ENCODE measurements at places on chromosomes 4 and X.

DNA sequence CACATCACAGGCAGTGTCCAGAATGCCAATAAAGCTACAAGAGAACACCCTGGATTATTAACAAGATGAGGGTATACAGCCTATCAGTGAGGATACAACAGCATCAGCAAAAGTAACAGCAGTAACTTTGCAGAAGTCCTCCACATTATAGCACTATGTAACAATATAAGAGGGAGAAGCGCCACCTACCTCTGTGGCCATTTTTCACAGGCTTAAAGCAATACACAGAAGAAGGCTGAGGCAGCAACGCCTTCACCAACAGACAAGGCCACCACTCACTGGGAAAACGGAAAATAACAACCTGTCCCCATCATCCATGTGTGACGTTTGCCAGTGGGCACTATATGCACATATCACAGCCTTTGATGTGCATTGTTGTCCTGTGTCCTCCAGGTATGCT lies 12.5 kb downstream of the RTL8B start:
- DNase-seq = no peak

DNA sequence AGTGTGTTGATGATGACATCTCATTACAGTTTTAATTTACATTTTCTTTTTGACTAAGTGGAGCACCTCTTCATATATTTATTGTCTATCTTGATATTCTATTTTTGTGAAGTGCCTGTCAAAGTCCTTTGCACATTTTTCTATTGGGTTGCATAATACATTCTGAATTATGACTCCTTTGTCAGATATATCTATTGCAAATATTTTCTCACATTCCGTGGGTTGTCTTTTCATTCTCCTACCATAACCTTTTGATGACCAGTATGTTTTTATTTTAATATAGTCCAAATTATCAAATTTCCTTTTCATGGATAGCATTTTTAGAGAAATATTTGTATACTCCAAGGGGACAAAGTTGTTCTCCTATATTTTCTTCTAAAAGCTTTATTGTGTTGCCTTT lies 126.4 kb downstream of the PJA1 start:
- no peak for DNase-seq

- no peak for DNase-seq
Measured at GRCh38 chr4:98692411-98692810, 34.0 kb upstream of the TSPAN5 start.

DNA sequence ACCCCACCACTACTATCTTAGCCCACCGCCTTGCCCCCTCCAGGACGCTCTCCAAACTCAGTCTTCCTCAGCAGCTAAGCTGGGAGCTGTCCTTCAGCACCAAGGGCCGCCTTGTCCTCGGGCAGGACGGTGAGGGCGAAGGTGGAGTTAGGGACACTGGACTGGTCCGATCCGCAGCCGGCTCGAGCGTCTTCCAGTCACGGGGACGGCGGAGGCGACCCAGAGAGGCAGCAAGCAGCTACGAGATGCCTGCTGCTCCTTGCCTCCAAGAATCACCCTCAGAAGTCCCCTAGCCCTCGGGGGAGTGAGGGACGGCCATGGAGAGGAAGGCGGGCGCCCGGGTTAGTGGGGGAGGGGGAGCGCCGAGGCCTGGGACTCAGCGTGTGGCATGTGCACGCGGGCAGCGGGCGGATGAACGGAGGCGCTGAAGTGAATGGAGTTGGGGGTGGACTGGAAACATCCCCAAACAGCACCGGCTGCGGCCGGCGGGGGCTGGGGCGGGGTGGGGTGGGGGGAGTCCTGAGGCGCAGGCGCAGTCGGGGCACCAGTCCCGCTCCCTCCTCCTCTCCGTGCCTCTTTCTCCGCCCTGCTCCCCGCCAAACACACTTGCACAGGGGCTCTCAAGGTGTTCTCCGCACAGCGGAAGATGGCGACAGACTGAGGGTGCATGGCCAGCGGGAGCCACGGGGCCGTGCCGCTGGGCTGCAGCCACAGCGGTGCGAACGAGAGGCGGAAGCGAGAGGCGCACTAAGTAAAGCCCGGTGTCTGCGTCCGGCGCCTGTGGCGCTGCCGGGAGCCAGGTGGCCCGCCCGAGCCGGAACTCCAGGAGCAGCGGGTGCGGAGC lies at the start of gene NALF2:
TSS of gene NALF2 (plus strand) at position 545 of the 844 bp plus-strand sequence. CDS start 957 bp downstream, outside the sequence.
- DNase-seq = no peak

GRCh38 chr4:34261799-34262314 lies 1982.5 kb downstream of the ARAP2 start:
- no peak for DNase-seq
